ENCODE measurements at places on chromosomes 4 and X. TPM values are rescaled to one million over a fixed set of nuclear protein-coding genes. Genes with fewer than 3 reads are reported as not detected.

Gene NDUFC1
- total RNA-seq, result 25.5 TPM

Gene DUSP21
- total RNA-seq, result not detected

Gene NXF2B
- not detected for total RNA-seq

Gene TMPRSS11D
- total RNA-seq, result not detected

Gene KLHL13
- 0.11 TPM for total RNA-seq

Gene PCSK1N
- total RNA-seq, result 13.1 TPM

Gene LIMCH1
- 1.7 TPM for total RNA-seq

Gene UCP1
- 0.11 TPM for total RNA-seq

Gene GATA1
- not detected for total RNA-seq

Gene CSAG1
- not detected for total RNA-seq

Gene GJB1
- total RNA-seq, result not detected

Gene NDNF
- under 0.01 TPM for total RNA-seq

Gene CRMP1
- total RNA-seq, result not detected

Gene AKAP14
- not detected for total RNA-seq

Gene C4orf50
- under 0.01 TPM for total RNA-seq

Gene PGM2
- 45.1 TPM for total RNA-seq

Gene MTTP
- not detected for total RNA-seq

Gene LPAR4
- total RNA-seq, result not detected

Gene HTN3
- total RNA-seq, result not detected

Gene PPEF2
- total RNA-seq, result under 0.01 TPM

Gene ETDA
- total RNA-seq, result not detected

Gene FRMD7
- under 0.01 TPM for total RNA-seq

Gene MMRN1
- not detected for total RNA-seq

All from placental epithelial cell (primary cell).